ENCODE measurements at places on chromosomes 7 and 10. TPM values are rescaled to one million over a fixed set of nuclear protein-coding genes. Genes with fewer than 3 reads are reported as not detected.

- DNase-seq = no peak
These were observed 570.2 kb downstream of the PARD3 start for GRCh38 chr10:34244756-34245484.

GRCh38 chr7:15686957-15687545 is 568 bp upstream of the MEOX2 start:
- no peak for DNase-seq

DNA sequence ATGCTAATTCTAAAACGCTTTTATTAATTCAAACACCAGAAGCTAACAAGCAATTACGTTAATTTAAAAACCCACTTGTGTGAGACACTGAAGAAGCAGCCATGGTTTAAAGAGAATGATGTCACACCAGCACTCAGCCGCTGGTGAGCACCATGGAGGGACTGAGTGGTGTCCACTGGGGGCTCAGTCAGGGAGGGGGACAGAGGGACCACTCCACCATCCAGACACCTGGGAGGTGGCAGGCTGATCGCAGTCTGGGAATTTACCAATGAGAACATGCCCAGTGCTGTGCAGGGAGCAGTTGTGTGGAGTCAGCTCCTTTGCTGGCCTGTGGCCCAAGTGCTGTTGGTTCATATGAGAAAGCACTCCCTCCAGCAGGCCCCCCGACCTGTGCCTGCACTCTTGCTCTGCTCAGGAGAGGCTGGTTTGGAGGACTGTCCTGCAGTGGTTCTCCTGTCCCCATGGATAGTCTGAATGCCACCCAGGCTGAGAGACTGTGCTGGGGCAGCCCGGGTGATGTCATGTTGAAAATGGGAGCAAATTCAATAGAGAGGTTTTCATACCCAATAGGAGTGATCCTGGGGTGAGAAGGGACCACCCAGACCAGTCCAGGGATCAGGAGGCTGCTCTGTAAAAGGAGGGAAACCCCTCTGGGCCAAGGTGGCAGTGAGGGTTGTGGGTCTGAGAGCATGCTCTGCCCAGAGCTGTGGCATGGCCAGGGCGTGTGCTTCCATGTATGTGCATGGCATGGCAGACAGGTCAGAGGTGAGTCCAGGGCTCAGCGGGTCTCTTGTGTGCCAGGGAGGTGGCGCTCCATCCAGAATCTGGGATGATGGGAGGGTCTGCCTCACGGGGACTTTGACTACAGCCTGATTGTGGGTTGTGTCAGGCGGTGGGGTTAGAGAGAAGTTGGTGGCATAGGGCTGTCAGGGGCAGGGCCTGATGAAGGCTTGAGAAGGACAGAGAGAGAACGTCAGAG is 12.7 kb downstream of the ADCY1 start:
- no peak for DNase-seq

- no peak for DNase-seq
These were observed 15.2 kb upstream of the COL26A1 start for GRCh38 chr7:101347477-101347876.

AGR3 gene
- 2.1 TPM for total RNA-seq

DNA sequence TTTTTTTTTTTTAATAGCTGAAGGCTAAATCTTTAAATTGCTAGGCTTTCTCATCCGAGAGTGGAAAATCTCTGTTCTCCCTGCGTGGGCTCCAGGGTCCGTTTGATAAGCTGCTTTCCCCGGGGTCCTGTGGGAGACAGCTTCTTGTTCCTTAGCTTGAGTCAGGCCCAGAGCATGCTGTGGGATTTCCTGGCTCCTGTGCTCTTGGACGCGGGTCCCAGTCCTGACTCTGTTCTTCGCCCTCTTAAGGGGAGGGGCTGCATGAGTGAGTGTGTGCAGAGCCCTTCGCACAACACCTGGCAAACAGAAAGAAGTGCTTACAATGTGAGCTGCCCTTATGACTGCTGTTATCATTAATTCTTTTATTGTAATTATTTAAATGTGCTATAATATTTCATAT is 133.5 kb downstream of the TACC2 start:
- DNase-seq = no peak

- peak; percentile 54 for DNase-seq
These were observed 116.2 kb downstream of the CDH23 start for GRCh38 chr10:71512761-71513539.

GJD4 gene
- not detected for total RNA-seq

STEAP1 gene
- total RNA-seq = 0.27 TPM

- DNase-seq = no peak
These were observed 6.9 kb upstream of the MXI1 start for GRCh38 chr10:110200503-110200902.

SKIDA1 gene
- total RNA-seq = 9.7 TPM

DNA sequence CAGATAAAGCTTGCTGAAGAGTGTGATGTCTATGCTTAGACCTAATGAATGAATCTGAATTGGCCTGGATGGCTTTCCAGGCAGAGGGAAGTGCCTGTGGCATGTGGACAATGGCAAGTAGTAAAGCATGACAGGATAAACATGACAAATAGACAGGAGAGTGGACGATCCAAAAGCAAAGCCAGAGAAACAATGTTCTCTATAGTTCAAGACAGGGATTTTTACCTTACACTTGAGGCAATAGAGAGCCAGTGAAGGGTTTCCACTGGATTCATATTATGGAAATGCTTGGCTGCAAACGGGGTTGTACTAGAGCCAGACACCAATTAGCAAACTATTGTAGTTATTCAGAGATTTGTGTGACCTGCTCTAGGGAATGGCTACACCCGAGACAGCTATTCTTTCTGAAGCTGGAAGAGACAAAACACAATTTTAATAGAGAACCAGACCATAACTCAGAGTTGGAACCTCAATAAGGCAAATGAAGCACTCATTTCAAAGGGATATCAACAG is 2.3 kb downstream of the AGMO start:
- no peak for DNase-seq

- no peak for DNase-seq
These were observed 57.1 kb downstream of the TACR2 start for GRCh38 chr10:69359594-69359993.

- DNase-seq = no peak
These were observed 289.3 kb downstream of the MDFIC start for GRCh38 chr7:115211171-115211570.

GRCh38 chr7:43700646-43701499 is 28.4 kb downstream of the COA1 start:
- DNase-seq = no peak

SMKR1 gene
- total RNA-seq = 2.5 TPM

GRCh38 chr7:113141803-113142202 is 23.4 kb upstream of the SMIM30 start:
- no peak for DNase-seq
